ENCODE measurements at places on chromosomes 2 and 18.

- no peak for DNase-seq
Measured at GRCh38 chr18:52570975-52571374, 231.0 kb downstream of the DCC start.

DNA sequence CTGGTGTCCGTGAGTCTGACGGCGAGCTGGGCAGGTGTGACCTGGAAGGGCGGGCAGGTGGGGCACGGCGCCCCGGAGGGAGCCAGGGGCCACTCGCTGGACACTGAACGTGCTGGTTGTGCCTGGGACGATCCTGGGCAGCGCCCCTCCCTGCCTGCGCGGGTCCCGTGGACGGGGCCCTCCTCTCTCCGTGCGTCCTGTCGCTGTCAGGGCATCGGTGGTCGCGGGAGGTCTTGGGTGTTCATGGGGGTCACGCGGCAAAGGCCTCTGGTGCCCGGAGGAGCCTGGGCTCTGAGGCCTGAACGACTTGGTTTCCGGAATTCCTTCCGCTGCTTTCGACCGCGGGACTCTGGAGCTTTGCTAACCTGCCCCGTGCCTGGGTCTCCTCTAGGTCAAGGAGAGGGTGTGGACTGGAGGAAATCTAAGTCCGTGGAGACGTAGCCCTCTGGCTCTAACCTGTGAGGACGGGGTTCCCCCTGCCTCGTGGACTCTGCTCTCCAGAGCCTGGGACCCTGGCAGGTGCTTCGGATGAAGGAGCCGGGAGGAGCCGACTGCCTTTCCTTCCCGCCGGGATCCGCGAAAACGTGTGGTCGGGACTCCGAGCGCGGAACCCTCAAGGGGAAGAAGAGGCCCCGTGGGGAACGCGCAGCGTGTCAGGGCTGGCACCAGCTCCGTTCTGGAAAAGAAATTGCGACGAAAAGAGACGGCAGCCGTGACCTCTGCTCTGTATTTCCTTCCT, 14.7 kb downstream of the SOX11 start:
- no peak for DNase-seq

DNA sequence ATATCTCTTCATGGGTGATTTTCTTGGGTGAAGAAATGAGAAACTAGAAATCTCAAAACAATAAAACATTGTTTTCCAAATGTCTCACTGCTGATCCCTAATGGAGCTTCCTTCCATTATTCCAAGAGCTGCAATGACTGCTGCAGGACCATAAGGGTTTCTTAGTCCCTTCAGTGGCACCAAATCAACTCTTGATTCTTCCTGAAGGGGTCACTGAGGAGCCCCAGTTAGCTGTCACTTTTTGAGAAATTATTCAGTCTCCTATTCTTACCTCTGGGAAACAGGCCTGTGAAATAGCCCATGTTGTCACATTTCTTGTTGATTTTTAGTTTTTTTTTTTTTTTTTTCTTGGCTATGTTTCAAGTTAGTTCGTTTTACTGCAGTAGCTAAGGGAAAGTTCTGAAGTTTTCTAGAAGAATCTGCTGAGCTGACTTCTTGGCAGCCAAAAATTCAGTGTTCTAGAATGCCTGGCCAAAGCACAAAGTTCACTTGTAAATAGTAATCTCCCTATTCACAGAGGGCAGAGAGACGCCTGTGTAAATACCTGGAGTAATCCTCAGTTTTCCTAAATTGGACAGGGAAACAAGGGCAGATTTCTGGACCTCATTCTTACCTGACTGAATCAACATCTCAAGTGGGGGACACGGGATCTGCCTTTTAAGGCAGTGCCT, 480.0 kb downstream of the RIT2 start:
- no peak for DNase-seq

DNA sequence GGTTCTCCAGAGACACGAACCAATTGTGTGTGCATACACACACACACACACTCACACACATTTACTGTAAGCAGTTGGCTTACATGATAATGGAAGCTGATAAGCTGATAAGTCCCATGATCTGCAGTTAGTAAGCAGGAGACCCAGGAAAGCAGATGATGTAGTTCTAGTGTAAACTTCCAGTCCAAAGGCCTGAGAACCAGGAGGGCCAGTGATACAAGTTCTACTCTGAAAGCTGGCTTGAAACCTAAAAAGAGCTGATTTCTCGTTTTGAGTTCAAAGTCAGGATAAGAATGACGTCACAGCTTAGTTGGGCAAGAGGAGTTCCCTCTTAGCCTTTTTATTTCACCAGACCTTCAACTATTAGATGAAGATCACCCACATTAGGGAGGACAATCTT, 558.8 kb upstream of the PIK3C3 start:
- DNase-seq, result no peak

DNA sequence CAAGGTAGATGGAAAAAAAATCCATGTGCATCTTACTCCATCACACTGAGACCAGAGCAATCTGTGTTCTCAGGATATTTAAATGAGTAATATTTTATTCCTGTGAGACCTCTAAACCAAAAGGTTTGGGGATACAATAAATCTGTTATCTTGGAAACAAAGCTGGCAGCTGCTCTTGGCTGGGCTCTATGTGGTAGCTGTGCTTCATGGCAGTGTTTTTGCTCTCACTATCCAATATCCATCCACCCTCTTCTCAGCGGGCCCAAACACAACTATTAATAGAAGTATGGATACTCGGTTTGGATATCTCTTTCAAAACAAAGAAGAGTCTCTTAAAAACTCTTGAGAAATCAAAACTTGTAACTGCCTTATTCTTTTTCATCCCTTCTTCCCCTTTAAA, 244.9 kb upstream of the RAB12 start:
- no peak for DNase-seq

DNA sequence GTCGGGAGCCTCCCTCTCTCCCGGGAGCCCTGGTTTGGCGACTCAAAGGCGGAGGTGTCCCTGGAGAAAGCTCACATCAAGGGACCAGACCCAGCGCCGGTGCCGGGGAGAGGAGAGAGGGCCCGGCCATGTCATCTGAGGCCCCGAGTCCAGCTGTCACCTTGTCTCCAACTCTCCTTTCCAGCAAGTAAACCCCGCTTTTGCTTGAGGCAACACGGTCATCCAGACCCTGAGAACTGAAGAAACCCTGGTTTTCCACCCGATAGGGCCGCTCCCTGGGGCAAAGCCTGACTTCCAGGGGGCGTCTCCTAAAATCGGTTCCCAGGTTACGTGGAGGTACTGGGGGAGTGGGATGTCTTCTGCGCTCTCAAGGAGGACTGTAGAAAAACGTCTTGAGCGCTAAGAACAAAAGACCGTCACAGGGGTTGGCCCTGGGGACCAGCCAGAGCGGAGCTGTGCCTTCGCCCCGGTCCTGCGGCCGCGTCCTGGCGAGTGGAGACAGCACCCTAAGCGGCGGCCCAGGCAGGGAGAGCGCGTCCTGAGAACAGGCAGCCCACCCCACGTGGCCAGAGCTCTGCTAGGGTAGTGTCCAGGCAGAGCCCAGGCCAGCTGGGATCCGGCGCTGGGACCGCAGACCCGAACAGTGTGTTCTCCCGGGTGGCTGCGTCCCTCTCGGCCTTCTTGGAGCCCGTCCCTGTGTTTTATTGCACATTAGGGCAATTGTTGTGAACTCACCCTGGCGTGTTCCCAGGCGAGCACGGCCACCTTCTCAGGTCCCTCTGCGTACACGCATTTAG, 55.7 kb downstream of the TMEM18 start:
- DNase-seq, result no peak

- DNase-seq, result no peak
Measured at GRCh38 chr2:171995586-171995985, 4.2 kb upstream of the METAP1D start.

- DNase-seq, result no peak
Measured at GRCh38 chr18:49723648-49724180, 89.6 kb downstream of the ACAA2 start.

GRCh38 chr18:79528846-79529245, 133.1 kb downstream of the NFATC1 start:
- DNase-seq, result peak; percentile 3

DNA sequence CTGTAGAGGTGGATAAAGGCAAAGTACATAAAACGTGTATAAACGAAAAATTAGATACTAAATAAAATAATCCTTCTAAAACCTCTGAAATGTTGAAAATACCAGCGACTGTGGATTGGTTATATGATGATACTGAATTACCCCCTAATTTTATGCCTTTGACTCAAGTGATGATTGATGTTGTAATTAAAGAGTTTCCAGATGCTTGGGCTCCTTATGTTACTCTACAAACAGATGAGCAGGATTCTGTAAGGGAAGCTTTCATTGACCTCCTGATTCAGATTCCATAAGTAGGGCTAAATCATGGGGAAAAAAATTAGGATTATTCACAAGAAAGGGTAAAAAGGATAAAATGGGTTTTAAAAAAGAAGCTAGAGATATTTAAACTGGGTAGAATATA, 418.2 kb upstream of the SLC39A10 start:
- no peak for DNase-seq

- no peak for DNase-seq
Measured at GRCh38 chr2:203871371-203871983, 3.9 kb downstream of the CTLA4 start.

DNA sequence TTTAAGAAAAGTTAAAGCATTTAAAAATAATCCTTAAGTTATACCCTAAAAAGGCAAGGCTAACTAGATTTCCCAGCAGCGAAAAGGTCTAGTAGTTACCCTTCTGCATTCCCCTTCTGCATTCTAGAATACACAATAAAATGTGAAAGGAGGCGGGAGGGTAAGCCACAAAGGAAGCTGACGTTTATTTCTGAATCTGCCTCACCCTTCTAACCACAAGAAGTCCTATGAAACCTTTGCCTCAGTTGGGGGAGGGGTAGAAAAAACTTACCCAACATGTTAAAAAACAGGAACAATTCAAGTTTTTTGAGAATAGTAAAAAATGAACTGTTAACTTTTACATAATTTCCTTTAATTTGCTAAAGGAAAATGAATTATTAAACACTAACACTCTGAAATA, 11.3 kb downstream of the STK17B start:
- DNase-seq, result no peak

DNA sequence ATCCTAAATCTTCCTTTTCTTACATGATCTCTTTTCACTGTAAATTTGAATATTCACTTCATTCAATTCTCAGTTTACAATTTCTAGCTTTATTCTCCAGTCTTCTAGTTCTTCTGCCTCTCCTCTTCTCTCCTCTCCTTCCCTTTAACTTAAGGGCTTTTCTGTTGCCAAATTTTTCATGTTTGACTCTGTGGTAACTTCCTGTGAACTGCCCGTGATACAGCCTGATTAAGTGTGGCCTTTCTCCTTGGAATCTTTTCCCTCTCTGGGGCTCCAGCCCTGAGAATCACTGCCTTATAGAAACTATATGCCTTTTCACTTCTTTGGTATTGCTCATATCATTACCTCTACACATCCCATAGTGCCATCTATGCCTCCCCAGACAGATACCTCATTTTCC, 1923.8 kb upstream of the CELF4 start:
- DNase-seq, result no peak

- peak; percentile 12 for DNase-seq
Measured at GRCh38 chr18:3454365-3455089, 4.6 kb downstream of the TGIF1 start.

GRCh38 chr2:187215532-187216240, 232.4 kb downstream of the CALCRL start:
- DNase-seq, result no peak

DNA sequence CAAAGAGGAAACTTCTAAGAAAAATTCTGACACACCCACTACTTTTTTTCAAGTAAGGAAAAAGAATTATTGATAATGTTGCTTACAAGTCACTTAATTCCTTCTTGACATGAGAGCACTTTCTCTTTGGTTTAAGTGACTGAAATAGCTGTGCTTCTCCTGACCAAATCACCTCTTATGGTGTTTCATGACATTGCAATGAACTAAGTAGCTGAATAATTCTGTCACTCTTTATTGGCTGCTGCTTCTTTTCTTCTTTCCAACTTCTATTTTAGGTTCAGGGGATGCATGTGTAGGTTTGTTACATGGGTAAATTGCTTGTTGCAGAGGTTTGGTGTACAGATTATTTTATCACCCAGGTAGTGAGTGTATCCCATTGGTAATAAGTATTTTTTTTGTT, 447.6 kb upstream of the NETO1 start:
- no peak for DNase-seq

- DNase-seq, result no peak
Measured at GRCh38 chr2:10909050-10909995, 2.4 kb upstream of the KCNF1 start.

DNA sequence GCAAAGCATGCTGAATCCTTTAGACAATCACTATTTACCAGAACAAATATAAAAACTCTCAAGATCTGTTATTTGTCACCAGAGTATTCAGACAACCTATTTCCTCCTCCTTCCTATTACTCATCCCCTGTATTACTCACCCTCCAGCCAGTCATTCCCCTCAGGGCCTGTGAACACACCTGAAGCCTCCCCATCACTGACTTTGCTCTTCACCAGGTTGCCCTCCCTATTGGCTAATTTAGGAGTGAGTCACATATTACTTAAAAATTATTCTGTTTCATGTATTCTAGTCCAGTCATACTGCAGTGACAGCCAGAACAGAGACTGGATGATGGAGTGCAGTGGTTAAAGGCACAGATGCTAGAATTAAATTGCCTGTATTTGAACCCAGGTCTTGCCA, 3.7 kb upstream of the ATG16L1 start:
- no peak for DNase-seq

DNA sequence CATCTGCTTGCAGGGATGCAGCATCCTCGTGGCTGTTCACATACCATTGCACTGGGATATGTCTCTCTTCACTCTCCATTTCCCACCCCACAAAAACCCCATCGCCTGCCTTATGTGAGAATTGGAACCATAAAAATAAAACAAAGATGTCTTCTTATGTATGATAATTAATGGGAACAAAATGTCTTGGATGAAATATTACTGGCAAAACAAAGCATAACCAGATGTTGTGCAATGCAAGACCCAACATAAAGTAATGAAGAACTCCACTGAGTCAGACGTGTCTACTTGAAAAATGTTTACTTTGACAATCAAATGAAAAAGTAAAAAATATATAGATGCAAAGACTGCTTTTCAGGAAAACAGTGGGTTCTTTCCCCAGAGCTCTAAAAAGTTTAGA, 611.3 kb upstream of the SYT4 start:
- no peak for DNase-seq

- no peak for DNase-seq
Measured at GRCh38 chr18:35588995-35589394, 7.5 kb downstream of the GALNT1 start.

- DNase-seq, result no peak
Measured at GRCh38 chr18:79423211-79424007, 27.7 kb downstream of the NFATC1 start.

GRCh38 chr2:134570676-134571075, 148.1 kb downstream of the TMEM163 start:
- DNase-seq, result no peak
